Astrocyte (in vitro differentiated cells and primary cell): ENCODE measurements at places on chromosomes 13 and 19.

GRCh38 chr19:50658441-50659317 is 9.4 kb downstream of the C19orf81 start:
- no peak for DNase-seq

GRCh38 chr19:46536391-46536790 is 40.7 kb upstream of the PNMA8B start:
- no peak for DNase-seq

DNA sequence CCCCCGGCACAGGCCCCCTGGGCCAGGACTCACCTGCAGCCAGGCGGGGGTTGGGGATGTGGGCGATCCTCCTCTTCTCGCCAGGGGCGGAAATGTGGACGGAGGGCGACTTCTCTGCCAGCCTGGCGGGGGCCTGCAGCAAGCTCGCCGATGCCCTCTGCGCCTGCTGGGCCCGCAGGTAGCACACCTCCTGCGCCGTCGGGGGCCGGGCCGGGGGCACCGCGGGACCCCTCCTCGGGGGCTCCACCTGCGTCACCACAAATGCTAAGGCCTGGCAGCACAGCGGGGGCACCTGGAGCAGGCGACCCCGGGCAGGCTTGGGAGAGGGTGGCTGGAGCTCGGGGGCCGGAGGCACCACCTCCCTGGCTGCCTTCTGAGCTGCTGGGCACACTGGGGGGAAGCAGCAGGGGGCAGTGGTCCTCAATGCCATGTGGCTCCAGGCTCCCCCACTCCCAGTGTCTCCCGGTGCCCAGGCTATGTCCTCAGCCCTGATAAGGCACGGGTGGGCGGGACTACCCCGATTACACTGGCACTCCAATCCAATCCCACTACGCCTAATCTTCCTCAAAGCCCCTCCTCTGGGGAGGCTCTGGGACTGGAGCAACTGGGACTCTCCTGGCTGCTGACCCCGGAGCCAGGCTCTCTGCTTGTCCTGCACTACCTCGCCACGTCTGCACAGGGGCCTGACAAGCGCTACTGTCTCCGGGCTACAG is 11.6 kb upstream of the ATP8B3 start:
- DNase-seq = no peak

GRCh38 chr13:73230716-73231115 is 171.9 kb downstream of the KLF5 start:
- DNase-seq = no peak

DNA sequence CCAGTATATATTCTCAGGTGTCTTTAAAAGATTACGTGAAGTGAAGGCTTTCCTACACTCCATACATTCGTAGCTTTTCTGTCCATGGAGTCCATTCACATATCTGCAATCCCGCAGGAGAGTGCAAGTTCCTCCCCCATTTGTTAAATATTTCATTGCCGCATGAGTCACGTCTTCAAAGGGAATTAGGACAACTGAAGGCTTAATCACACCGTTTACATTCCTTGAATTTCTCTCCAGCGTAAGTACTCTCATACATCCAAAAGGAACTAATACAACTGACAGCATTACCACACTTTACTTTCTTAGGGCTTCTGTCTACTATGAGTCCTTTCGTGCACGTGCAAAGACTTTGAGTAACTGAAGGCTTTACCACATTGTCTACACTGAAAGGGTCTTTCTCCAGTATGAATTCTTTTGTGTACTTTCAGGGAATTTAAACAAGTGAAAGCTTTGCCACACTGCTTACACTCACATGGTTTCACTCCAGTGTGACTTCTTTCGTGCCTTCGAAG is 29.0 kb upstream of the ZNF564 start:
- peak; percentile 76 for DNase-seq

DNA sequence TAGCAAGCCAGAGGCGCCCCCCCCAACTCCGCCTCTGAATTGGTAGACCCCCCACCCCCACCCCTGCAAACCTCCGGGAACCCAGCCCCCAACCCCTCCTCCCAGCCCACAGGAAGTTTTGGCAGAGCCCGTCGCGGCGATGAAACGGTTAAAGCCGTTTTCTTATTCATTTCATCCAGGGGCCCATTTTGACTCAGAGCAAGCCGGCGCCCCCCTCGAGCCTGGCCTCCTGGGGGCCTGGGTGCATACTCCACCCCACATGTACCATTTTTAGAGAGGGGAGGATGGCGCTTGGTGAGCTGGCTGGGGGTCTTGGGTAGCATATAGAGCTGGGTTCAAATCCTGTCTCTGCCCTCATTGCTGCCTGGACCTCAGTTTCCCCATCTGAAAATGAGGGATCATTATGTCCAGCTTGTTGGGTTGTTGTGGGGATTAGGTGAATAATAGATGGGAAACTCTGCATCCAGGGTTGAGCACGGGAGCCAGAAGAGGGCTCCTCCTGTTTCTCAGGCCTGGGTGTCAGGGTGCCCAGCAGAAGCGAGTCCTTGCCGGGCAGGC is 7.9 kb upstream of the JUNB start:
- no peak for DNase-seq

DNA sequence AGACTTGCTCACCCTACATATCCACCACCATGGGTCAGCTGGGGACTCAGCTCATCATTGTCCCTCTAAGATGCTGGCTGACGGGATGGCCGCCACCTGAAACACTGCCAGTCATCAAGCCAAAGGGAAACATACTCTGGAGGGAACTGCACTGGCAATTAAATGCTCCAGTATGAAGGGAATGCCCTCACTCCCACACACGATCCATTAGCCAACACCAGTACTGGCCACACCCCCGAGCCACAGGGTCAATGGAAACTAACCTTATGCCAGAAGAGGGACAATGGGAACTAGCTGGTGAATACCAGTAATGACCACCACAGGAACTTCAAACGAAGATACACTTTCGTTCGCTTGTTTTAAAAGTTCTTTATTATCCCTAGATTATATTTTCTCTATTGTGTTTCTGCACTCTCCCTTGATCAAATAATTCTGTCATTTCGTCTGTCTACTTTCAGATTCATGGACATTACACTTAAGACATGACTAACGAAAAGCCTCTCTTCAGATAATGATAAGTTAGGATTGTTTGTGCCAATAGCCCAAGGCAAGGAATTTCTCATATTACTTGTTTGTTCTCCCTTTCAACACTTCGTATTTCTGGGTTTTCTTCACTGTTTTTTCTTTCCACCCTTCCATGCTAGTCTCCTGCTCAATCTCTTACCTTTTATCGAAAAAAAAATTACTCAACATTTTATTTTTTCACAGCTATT is 1.7 kb upstream of the ZNF507 start:
- no peak for DNase-seq

GRCh38 chr13:26498656-26499601 is 58.6 kb upstream of the WASF3 start:
- DNase-seq = peak; percentile 22

DNA sequence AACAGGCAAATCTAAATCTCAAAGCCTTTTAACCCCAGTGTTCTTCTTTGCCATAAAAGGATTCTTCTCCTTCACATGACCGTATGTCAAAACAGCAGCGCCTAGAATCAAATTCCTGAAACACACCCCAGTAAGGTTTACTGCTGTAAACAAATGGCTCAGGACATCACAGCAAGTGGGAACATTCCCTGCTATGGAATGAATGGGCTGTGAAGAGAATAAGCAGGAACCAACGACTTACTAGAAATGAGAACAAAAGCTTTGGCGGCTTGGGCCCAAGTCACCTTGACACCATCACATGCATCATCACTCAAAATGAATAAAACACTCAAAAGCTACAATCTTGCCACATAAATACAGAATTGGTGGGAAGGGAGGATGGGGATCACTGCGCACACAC is 80.4 kb upstream of the SPATA13 start:
- no peak for DNase-seq

- DNase-seq = no peak
These were observed 121.8 kb downstream of the KCTD12 start for GRCh38 chr13:76764429-76764828.

DNA sequence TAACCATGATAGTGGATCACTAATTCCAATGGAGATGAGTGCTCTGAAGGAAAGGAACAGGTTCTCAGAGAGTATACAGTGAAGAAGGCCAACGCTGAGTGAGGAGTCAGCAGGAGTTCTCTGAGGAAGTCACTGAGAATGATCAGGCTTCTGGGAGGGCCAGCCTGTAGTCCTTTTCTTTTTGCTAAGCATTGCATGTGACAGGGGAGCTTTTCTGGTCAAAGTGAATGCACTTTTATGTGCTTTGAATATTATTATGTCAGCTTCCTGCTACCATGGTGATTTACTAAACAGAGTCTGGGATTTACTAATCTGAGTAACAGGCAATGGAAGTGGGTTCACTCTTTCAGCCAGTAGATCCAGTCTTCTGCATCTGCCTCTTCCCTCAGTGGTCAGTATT is 81.1 kb upstream of the SERP2 start:
- DNase-seq = no peak

- DNase-seq = no peak
These were observed 1294.3 kb upstream of the ATXN8OS start for GRCh38 chr13:68813180-68813796.

DNA sequence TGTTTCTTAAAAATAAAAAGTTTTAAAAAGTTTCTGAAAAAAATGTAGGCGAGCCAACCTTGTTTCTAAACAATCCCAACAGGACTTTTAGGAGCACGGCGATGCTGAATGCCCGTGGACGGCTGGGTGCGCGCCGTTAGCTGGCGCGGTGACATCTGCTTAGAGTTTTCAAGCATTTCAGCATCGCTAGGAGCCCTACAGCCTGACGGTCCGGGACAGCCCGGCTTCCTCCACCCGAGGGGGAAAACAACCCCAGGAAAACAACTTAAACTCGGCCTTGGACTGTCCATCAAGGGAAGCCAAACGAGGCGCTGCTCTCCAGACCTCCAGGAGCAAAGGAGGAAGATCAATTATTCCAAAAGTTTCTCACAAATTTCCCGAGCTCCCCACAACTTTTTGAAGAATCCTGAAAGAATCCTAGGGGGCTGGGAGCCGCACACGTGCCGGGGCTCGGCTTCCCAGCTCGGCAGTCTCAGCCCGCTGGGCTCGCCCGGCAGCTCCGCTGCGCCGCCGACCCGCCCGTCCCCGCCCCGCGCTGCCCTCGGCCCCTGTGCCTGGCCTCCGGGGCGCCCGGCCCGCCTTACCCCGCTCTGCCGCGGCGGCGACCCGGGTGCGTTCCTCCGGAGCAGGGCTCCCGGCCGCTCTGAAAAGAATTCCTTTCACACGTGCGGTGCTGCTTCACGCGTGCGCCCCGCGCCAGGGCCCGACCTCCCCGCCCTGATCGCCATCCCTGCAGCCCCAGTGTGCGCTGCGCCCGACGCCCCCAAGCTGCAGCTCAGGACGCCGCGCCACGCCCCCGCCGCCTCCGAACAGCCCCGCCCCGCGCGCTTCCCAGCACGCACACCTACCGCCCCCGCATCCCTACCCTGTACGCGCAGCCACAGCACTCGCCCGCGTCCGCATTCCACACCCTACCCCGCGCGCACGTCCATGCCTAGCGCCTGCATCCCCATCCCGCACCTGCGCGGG is at the start of gene GJA3:
Gene GJA3 (minus strand): TSS at position 747 of the 969 bp plus-strand sequence. CDS start 17,764 bp downstream, outside the sequence.
- peak; percentile 18 for DNase-seq

- peak; percentile 56 for DNase-seq
These were observed 562.8 kb downstream of the SLITRK6 start for GRCh38 chr13:85236413-85236812.
